PC-3 (cell line): ENCODE measurements at places on chromosomes 7 and 10. TPM values are rescaled to one million over a fixed set of nuclear protein-coding genes. Genes with fewer than 3 reads are reported as not detected.

- DNase-seq, result no peak
Observed at GRCh38 chr10:25555865-25556264, 378.2 kb upstream of the MYO3A start.

GRCh38 chr7:133119067-133119466 lies 37.2 kb upstream of the CHCHD3 start:
- no peak for DNase-seq

GRCh38 chr7:36272567-36273269 lies 116.9 kb upstream of the ANLN start:
- DNase-seq, result no peak

GRCh38 chr7:129517931-129518330 lies 15.6 kb downstream of the SMKR1 start:
- DNase-seq, result no peak

DNA sequence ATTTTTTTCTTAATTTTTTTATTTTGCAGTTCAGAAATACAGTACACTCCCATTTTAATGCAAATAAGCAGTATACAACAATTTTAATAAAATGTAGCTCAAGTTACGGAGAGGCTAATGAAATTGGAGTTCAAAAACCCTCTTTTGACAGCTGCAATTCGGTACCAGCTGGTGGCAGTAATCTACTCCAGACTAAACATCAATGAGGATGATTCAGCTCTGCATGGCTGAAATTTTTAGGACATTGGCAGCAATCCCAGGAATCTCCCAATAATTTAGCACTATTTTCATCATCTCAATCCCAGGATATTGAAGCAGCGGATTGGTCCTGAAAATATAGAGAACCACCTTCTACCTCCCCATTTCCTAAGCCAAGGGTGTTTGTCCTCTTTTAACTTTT lies 278.8 kb downstream of the CACNA2D1 start:
- peak; percentile 58 for DNase-seq

DNA sequence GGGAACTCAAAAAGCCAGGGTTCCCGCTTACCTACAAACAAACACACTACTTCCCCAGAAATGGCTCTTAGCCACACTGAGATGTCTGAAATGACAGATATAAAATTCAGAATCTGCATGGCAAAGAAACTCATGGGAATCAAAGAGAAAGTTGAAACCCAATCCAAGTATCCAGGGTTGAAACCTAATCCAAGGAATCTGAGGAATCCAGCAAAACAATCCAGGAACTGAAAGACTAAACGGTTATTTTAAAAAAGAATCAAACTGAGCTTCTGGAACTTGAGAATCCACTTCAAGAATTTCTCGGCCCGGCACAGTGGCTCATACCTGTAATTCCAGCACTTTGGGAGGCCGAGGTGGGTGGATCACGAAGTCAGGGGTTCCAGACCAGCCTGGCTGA lies 568.8 kb downstream of the POM121L12 start:
- DNase-seq, result no peak

GRCh38 chr7:70583965-70584883 lies 547.7 kb upstream of the GALNT17 start:
- no peak for DNase-seq

GRCh38 chr10:68271196-68271882 lies 39.4 kb upstream of the ATOH7 start:
- no peak for DNase-seq

DNA sequence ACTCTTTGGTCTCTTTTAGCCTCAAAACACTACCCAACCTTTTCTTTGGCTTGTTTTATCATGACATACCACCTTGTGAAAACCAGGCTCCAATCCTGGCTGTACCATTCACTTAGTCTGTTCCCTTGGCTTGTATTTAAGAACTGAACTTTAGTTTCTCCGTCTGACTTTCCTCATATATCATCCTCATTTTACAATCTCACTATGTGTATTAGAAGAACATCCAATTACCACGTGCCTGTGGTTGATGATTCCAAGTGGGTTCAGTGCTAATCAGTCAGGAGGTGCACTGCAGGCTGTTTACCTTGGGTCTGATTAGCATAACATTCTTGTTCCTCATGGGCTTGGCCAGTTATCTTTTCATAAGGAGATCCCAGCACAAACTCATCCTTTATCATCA lies 144.8 kb upstream of the KLF14 start:
- DNase-seq, result no peak

GRCh38 chr7:75635036-75635435 lies 103.7 kb downstream of the HIP1 start:
- no peak for DNase-seq

DNA sequence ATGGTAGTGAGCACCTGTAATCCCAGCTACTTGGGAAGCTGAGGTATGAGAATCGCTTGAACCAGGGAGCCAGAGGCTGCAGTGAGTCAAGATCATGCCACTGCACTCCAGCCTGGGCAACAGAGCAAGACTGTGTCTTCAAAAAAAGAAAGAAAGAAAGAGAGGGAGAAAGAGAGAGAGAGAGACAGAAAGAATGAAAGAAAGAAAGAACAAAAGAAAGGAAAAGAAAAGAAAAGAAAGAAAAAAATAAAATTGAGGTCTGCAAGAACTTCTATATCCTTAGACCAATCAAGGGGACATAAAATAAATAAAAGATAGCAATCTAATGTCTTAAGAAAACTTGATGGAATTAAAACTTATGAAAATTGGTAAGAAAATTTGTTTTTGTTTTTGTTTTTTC lies 34.9 kb upstream of the PARD3 start:
- no peak for DNase-seq

DNA sequence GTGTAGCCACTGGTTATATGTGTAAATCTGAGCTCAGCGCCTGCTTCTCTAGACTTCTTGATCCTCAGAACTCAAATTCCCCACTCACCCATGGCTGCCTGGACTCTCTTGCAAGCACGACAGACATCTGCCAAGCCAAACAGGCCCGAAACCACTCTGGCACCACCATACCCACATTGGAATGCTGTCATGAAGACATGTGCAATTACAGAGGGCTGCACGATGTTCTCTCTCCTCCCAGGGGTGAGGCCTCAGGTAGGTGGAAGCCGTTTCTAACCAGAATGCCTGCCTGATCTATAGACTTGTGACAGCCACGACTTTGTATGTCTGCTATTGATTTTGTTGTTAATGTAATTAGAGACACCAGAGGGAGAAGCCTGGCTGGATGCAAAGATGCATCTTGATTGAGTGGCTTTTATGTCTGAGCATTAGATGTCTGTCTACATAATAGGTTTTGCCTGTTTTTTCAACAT lies 4.0 kb downstream of the BAMBI start:
- DNase-seq, result no peak

- no peak for DNase-seq
Observed at GRCh38 chr10:103139803-103140202, 53.3 kb downstream of the NT5C2 start.

DNA sequence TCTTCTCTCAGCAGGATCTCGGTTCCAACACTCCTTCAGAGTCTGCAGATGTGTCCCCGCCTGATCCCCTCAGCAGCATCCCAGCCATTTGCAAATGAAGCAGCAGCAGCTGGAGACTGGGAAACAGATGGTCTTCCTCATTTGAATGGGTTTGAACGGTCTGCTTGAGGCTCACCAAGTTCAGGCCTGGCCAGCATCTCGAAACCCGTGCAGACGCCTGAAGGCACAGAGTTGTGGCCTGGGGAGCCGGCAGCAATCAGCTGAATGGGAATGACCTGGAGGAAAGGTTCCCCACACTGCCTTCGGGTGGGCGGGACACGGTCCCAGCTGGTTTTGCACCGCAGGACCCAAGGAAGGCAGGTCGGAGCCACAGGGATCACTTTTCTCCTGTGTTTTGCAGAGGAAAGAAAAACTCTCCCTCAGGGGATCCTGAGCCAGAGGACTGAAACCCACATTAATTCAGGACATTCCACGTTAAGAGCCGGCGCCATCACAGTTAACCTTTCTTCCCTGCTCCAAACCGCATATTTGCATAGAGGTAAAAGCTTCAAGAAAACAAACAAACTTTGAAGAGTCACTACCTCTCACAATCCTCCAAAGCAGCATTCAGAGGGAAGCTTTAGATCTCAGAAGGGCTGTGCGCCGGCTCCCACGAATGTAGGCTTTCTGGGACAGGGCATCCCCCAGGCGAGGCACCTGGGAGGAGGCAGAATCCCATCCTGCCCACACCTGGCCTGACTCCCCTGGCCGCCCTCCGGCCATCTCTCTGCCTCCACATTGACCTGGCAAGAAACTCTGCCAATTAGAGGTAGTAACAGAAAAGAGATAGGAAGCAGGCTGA lies 17.7 kb downstream of the FGFR2 start:
- peak; percentile 31 for DNase-seq

- no peak for DNase-seq
Observed at GRCh38 chr10:114017873-114018272, 25.8 kb upstream of the ADRB1 start.

GRCh38 chr7:47313564-47313963 lies 268.3 kb downstream of the TNS3 start:
- DNase-seq, result no peak

GRCh38 chr10:102310361-102311024 lies 65.2 kb downstream of the GBF1 start:
- peak; percentile 46 for DNase-seq

FAM20C gene
- 87.9 and 119 TPM in 2 replicates for total RNA-seq

NME8 gene
- not detected in 2 replicates for total RNA-seq

TMEM213 gene
- not detected in 2 replicates for total RNA-seq

PPP1R3A gene
- not detected in 2 replicates for total RNA-seq

ALDH18A1 gene
- 63.4 and 70.3 TPM in 2 replicates for total RNA-seq

TCERG1L gene
- total RNA-seq, result not detected in 2 replicates

PSTK gene
- 2.3 and 2.6 TPM in 2 replicates for total RNA-seq

TTYH3 gene
- 25.0 and 41.4 TPM in 2 replicates for total RNA-seq

CUZD1 gene
- total RNA-seq, result 0.36 and 0.40 TPM in 2 replicates

CALML3 gene
- not detected in 2 replicates for total RNA-seq

CALD1 gene
- total RNA-seq, result 22.1 and 42.4 TPM in 2 replicates

SPDYE8 gene
- total RNA-seq, result not detected in 2 replicates
